Left renal pelvis (tissue), 4 donors: ENCODE measurements at places on chromosomes 3 and 15.

- no peak for DNase-seq
Measured at GRCh38 chr3:50213373-50213772, 8.3 kb downstream of the SLC38A3 start.

GRCh38 chr3:139288266-139288821, 55.5 kb upstream of the MRPS22 start:
- DNase-seq: no peak

DNA sequence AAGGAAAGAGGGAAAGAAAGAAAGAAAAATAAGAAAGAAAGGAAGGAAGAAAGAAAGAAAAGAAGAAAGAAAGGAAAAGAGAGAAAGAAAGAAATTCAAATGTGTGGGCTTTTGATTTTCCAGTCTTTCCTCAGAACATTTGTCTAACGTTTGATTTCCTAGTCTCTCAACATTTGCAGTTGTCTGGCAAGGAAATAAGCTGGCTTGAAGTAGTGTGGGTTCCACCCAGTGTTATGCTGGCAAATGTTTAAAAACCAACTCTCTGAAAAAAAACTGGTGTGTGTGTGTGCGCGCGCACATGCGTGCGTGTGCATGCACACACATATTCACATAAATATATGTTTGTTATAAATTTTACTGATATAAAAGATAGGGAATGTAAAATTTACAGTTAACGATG, 54.6 kb upstream of the C3orf49 start:
- DNase-seq: no peak

GRCh38 chr3:160643994-160644393, 33.0 kb upstream of the ARL14 start:
- DNase-seq: no peak

DNA sequence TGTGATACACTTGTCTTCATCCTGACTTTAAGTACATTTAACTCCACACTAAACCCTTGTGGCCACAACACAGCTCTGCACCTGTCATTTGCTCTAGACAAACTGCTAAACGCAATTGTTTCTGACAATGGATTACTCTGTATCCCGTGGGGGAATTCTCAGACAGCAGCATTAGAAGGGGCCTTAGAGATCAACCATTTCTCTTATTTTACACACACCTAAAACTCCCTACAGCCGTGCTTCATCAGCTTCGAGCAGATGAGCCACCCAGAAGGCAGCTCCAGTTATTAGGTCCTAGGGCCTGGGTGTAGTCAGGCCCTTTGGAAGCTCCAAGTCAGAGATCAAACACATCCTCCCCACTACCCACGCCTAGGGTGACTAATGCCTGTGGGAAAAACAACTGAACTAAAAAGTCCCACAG, 1.3 kb upstream of the IL12A start:
- DNase-seq: no peak

DNA sequence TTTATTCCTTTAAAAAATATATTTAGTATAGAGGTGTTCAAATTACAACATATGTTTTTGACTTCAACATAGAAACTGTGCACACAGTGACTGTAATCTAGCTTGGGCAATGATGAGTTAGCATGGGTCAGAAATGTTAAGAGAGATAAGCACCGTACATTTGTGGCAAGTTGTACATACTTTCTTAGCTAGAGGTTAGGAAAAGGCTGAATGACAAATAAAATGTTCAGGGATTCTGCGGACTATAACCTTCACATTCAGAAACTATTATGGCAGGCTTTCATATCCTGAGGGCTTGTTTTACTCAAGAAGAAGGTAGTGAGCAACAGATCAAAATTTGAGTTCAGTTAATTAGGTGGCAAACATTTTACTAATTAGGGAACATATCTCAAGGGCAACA, 379.7 kb upstream of the EPHA6 start:
- no peak for DNase-seq
